Fibroblast of villous mesenchyme (primary cell): ENCODE measurements at places on chromosomes 16 and 17.
A peak's percentile ranks its signal among the peaks of the same experiment; 100 is the strongest.

DNA sequence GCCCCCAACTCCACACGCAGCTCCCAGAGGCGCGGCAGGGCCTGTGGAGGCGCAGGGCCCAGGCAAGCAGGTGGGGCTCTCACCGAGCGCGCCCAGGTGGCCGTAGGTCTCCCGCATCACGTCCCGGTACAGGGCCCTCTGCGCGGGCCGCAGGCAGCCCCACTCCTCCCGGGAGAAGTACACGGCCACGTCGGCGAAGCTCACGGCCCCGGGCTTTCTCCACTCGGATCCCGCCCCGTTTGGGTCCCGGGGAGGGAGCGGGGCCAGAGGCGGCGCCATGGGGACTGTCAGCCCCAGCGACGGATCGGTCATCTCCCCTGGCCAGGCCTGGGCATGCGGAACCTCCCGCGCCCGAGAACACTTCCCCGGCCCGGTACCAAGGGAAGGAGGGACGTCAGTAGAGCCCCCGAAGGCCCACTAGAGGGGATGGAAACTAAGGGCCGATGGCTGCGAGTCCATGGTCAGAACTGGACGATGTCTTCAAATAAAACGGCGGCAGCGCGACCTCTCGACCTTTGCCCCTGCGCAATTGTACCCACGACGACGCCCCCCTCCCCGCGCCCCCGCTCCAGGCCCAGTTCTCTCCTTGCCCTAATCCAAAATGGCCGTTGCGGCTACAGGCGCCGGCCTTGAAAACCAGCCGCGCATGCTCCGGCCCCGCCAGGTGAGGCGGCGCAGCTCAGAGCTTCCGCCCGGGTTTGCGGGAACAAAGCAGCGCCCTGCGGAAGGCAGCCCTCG is at the start of gene ZNF747:
TSS of gene ZNF747 (minus strand) at position 491 of the 738 bp plus-strand sequence. CDS start at position 312, 179 bp downstream.
- DNase-seq = peak; percentile 84

DNA sequence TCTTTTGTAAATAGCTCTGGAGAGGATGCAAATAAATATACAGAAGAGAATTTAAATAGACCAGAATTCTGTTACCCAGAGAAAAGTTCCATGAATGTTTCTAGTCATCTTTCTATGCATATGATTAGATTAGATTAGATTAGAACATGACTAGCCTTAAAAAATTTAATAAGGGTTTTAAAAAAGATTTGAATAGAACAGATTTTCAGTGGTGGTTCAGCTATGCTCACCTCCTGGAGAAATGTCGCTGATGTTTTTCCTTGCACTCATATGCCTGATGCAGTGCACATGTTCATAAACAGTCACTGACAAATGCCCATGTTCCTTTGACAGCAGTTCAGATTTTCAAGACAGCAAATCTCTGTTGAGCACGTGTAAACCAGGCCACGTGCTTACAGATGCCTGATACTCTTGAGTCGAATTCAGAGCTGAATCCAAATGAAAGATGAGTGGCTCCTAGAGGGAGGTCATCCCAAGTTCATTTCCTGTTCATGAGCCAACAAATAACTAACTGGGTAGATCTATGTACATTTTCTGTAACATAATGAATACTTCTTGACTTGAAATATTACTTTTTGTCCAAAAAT is 19.9 kb upstream of the RAB11FIP4 start:
- peak; percentile 51 for DNase-seq

DNA sequence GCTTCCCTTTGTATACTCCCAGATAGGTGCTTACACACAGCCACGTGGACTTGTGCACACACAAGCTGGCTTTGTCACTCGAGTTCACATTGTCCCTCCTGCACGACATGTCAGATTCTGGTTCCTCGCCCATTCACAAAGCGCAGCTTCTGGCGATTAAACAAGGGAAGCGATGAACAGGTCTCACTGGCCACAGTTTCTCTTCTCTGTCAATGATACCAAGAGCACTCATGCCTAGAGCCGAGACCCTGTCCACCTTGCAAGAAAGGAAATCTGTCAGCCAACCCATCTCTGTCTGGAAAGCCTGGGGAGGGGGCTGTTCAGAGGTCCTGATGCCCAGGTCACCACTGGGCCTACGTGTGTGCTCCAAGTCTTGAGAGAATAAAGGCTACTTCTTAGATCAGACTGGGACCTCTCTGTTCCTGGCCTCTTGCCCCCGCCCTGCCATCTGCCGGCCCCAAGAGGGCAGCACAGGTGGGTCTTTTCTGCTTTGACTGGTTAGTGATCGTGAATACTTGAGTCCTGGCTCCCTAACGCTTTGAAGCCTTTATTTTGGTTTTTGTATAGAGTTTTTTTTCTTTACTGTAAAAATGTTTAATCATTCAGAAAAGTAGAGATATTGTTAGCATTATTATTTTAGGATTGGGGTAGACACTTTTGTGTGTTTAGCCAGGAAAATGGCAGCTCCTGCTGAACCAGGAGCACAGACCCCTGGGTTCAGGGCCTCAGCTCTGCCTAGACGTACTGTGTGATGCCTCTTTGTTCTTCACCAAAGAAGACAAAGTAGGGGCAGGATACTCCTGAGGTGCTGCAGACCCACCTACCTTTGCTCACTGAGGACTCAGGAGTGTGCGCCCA is 104.7 kb downstream of the MRM1 start:
- peak; percentile 24 for DNase-seq

DNA sequence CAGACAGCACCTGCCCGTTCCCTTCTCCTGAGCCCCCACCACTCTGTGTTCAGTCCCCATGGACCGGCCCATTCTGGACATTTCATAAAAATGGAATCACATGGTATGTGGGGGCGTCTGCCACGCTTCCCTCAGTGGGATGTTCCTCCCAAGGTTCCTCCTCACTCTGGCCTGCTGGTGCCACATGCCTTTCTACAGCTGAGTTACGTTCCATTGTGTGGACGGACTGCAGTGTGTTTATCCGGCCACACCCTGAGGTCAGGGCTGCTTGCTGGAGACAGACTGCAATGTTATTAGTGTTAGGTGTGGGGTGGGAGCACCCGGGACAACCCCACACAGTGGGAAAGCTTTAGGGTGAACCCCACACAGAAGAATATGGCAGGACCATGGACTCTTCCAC is 5.9 kb upstream of the AATK start:
- DNase-seq = peak; percentile 45

- no peak for DNase-seq
These were observed 6.4 kb downstream of the CASKIN2 start for GRCh38 chr17:75508931-75509361.

DNA sequence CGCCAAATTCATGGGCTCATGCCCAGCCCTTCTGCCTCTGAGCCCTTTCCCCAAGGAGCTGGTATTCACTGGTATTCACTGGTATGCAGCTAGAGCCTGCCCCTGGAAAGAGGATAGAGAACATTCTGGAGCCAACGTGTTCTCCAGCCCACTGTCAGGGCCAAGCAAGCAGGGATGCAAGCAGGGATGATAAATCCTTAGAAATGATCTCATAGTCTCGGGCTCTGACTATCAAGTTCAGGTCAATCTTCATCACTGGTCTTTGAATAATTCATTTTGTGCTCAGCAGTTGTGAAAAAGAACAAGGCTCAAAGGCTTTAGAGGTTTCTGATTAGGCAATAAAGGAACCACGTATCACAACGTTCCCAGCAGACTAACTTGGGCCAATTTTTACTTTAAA is 57.3 kb downstream of the CACNG5 start:
- DNase-seq = no peak

DNA sequence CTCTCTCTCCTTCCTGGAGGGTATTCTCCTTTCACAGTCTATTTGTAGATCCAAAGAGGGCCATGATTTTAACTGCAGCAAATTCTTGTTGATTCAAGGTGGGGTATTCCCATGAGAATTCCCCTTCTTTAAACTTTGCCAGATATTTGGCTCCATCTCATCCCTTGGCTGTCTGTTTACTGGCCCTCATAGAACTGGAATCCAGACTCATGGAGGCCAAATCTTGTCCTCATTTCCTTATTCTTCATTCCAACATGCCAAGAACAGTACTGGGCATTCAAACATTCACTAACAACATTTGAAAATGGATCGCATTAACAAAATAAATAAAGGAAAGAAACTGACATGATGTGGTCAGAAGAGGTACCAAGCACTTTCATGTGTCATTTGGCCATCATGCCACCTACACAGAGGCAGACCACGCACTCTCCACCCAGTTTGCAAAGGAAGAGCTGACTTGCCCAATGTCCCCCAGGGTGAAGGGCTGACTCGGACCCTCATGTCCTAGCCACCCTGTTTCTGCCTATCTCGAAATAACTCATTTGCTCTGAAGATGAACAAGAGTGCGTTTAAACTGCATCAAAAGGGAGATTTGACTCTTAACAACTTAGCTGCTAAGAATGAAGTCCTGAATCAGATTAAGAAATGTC is 23.1 kb upstream of the SLC35B1 start:
- no peak for DNase-seq

- DNase-seq = peak; percentile 0
These were observed 908.4 kb downstream of the KCNJ18 start for GRCh38 chr17:22600644-22601298.
